Stimulated activated CD8-positive, alpha-beta memory T cell treated with anti-CD3 and anti-CD28 coated beads, Interleukin-7, amount 100 ng/mL, for 48 hours (primary cell): ENCODE measurements at places on chromosomes 2 and 18.

DNA sequence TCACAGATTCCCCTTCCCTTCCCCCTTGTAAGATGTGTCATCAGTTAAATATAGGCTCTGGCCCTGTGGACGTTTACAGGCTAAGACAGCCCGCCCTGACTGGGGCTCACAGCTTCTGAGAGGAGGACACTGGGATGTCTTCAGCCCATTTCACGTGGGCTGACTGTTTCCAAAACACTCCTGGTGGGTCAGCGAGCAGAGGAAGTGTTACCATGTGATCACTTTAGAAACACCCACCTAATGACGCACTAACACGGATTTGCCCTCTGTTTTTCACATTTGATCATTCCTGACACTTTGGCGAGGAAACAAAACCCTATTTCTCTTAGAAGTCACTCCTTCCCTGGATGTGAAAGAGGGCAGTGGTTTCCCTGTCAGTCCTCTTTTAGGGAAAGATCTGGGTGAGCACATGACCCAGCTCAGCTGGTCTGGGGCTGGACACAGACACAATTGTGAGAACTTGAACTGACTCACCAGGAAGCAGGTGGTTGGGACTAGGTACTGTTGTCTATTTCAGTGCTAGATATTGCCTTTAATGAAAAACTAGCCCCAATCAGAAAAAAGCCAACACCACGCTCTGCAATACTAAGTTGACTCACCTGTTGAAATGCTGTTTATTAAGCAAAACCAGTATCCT, 38.8 kb downstream of the BMP10 start:
- peak; percentile 49 for DNase-seq

DNA sequence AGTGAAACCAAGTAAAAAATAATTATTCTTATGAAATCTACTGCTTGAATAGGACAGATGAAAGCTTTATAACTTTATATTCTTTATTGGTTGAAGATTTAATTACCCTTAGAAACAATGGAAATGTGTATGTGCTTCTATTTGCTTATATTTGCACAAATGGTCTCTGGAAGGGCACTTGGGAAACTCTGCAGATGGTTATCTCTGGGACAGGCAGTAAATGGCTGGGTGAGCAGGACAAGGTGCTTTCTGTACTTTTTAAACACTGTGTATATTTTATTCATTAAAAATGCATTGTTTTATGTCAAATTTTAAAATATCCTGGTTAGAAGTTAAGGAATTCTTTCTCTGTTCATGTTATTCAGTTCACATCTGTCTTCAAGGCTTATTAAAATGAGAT, 131.1 kb downstream of the LRRTM4 start:
- DNase-seq: no peak

- no peak for DNase-seq
These were observed 24.0 kb downstream of the BIN1 start for GRCh38 chr2:127082974-127083373.

- no peak for DNase-seq
These were observed 12.7 kb downstream of the CNDP2 start for GRCh38 chr18:74508821-74509225.

- DNase-seq: no peak
These were observed 105.0 kb upstream of the RASGRP3 start for GRCh38 chr2:33371304-33372090.

DNA sequence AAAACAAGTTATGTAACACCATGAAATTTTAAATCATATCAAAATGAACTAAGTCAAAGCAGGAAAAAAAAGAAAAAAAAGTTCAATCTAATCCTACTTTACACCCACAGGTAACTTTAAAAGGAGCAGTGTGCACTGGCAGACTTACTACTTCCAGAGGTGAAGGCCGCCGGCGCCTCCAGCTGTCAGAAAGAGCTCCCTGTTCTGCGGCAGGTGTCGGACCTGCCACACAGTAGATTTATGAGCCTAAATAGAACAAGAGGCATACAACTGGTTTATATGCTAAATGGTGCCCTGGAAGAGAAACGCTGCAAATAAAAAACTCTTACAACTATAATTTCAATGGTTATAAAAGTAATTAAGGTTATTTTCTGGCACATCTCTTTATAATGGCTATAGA, 23.1 kb upstream of the PNO1 start:
- DNase-seq: no peak

DNA sequence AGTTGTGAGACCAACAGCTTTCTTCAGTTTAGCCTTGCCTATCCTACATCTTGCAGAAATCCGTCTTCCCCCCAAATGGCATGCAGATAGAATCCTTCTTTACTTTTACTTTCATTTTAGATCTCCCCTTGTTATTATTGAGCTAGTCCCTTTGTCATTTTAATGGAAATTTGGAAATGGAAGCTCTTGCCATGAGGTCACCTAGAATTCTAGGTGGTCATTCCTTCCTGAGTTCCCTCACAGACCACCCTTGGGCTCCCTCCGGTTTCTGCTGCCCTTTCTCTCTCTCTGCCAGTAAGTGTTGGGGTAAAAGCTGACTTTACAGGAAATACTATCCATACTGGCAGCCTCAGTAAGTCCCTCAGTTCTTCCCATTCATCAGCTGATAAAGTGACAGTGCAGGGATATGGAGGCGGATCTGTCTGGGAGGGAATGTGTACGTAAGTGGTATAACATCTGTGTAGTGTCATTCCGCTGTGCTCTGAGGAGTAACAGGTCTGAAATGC, 30.2 kb downstream of the ARHGAP25 start:
- DNase-seq: no peak

GRCh38 chr2:61620244-61621159, 82.3 kb upstream of the XPO1 start:
- DNase-seq: no peak

- DNase-seq: no peak
These were observed 40.2 kb downstream of the EFEMP1 start for GRCh38 chr2:55883357-55883756.

DNA sequence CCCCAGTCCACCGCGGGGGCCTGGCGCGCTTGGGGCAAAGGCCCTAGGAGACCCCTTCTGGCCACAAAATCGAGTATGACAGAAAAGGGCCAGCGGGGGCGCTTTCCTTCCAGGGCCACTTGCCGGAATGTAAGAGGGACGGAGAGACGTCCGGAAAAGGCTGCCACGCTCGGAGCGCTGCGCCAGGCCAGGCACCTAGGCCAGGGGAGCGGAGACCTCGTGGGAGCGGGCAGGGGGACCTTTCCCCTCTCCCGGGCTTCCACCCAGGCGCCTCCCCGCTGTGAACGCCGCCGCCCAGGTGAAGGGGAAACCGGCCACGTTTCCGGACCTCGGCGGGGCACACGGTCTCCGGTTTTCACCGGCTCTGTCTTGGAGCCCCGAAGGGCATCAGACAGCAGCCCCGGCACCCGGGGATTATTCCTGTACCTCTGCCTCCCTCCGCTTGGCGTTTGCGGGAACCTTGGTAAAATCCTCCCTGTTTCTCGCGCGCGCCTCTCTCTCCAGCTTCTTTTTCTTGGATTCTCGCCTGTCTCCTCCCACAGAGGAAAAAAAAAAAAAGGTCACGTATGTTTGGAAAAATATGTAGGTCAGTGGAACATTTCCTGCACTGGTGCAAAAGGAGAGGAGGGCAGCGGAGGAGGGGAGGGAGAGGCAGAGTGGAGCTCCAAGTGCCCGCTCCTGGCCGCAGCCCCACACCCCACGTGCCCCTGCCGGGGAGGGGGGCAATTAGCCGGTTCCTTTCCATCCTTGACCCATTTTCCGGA, 1.2 kb upstream of the NPAS2 start:
- DNase-seq: no peak

DNA sequence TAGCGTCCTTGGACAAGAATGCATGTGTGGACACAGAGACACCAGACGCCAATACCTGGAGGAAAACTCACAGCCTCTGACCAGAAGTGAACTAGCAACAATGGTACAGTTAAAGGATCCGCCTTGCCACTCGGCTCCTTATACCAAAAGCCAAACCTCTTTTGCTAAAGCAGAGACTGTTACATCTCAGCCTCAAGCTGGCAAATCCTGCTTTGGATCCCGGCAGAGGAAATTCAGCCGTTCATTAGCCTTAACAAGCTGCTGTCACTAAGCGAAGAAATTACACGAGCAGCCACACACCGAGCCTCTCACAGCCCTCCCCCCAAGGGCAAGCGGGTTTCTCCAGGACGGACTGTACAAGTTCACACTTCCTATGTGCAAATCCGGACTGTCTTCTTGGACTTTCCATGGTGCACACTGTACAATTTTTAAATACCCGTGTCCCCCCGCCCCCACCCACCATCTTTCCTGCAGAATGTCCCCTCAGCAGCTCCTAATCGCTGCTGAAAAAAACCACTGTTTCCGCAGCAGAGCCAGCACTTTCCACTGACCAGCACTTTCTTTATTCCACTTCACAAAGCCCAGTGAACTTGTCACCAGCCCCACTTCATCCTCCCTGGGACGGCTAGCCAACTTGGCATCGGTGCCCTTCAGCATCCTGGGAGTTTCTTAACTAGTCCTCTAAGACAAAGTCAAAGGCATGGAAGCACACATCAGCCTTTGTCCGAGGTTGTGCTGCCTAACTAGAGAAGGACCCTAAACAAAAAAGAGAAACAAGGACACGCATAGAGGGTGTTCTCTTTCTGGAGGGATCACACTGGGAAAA, 1.5 kb downstream of the KLF7 start:
- no peak for DNase-seq

DNA sequence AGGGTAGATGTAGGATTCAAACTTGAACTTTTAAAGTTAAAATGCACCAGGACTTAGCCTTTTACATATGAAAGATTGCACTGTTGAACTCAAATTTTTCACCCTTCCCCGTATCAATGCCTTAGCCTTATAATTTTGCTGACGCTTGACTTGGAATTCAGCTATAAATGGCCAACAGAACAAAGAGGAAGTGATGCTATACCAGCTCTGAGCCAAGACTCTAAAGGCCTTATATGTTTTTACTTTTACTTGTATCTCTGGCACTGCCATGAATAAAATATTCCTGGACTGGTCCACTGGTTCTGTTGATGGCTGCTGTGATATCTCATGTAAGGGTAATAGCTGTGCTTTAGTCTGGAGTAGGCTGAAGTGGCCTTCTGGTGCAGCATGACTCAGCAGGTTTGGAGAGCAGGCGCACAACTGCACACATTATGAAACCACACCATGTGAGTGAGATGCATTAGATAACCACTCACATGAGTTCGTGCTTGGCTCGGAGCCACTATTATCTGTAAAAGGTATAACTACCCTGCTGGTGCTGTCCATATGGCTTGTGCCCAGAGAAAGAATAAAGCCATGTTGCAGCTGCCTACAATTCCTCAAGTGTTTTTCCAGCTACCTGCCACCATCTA, 8.4 kb upstream of the IER3IP1 start:
- no peak for DNase-seq

DNA sequence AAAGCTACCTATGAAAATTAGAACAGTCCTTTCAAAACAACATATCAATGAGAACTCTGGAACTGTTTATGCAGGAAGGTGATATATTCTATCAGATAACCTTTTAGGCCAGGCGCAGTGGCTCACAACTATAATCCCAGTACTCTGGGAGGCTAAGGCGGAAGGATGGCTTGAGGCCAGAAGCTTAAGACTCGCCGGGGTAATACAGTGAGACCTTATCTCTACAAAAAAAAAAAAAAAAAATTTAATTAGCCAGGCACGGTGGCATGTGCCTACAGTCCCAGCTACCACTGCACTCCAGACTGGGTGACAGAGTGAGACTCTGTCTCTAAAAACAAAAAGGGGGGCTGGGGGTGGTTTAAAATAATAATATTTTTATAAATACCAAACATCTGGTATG, 77.9 kb downstream of the OSBPL1A start:
- no peak for DNase-seq

- no peak for DNase-seq
These were observed 26.5 kb upstream of the KCNF1 start for GRCh38 chr2:10885094-10885860.
